ENCODE measurements at places on chromosomes 13 and 19.

DNA sequence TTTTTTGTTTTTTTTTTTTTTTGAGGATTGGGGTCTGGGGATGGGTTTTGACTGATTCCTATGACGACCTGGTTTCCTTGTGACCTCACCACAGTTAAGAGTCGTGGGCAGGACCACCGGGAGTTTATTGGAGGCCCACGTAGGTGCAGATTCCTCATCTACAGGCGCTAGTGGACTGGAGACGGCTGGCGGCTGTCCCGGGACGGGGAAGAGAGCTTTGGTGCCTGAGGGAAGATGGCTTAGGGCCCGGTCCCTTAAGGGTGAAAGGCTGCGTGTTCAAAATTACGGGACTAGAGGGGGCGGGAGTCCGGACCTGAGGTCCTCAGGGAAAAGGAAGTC, 682 bp upstream of the TEAD2 start:
- DNase-seq = no peak

DNA sequence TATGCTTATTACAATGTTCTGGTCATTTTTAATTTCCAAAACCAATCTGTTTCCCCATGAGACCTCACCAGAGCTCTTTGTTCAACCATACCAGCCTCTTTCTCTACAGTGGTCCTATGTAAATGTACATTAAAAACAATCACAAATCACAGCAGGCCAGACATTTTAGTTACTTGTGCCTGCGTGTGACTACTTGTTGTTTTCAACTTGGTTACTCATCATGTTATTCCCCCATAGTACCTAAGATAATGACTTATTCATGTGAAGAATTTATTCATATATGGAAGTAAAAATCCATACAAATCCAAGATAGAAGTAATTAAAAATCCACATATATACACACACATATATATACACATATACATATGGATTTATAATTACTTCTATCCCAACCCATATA, 379.6 kb downstream of the SLITRK6 start:
- DNase-seq = no peak

GRCh38 chr13:40283666-40284065, 382.8 kb downstream of the FOXO1 start:
- DNase-seq = no peak

DNA sequence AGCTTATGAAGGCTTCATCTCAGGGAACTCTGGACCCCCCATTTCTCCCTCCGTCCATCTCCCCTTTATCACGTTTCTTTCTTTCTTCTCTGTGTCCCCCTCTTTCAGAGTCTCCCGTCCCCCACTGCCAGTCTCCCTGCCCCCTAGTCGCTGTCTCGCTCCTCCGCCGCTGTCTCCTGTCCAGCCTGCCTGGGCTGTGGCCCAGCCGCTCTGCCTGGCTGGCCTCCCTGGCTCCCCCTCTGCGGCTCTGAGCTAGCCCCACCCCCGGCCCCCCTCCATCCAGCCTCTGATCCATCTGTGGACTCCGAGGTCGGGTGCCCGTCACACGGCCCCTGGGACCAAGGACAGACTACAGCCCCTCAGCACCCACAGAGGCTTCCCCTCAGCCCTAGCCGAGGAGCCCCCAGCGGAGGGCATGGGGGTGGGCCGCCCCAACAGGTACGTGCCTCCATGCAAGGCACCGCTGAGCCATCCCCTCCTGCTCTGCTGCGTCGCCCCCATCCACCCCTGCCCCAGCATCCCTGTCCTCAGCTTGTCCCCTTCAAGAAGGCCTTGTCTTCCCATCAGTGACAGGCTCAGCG, 1.1 kb upstream of the KCNJ14 start:
- no peak for DNase-seq

Measured in activated CD4-positive, CD25-positive, alpha-beta regulatory T cell (primary cell).